ENCODE measurements at places on chromosomes 11 and 22.

DNA sequence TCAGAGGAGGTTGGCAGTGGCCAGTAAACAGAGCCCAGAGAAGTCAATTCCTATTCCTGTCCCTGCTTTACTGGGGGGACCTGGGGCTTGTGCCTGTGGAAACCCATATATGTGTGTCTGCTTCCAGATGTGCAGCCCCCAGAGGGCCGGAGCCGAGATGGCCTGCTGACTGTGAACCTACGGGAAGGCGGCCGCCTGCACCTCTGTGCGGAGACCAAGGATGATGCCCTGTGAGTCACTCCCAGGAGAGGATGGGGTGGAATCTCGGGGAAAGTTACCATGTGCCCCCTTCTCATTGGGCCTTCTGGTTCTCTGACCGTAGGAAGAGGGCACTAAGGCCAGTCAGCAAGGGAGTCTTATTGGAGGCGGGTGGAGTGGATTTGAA is 5.3 kb downstream of the PLEKHB1 start:
- DNase-seq: no peak

DNA sequence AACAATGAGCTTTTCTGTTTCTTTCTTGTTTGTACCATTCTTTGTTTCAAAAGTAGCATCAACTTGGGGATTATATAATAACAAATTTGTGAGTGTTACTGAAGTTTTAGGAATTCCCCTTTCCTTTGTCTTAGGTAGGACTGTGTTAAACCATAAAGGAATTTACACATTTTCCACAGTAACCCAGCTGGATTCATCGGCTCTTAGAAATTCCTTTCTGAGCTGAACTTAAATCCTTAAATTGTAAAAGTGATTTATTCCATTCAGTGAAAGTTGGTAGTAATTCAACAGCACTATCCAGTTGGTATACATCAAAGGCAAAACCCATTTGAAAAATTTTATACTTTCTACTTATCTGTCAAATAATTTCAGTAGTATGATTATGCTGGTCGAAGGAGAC is 11.8 kb downstream of the EMSY start:
- no peak for DNase-seq

- DNase-seq: no peak
These were observed 13.7 kb downstream of the CSTF3 start for GRCh38 chr11:33147559-33147958.

DNA sequence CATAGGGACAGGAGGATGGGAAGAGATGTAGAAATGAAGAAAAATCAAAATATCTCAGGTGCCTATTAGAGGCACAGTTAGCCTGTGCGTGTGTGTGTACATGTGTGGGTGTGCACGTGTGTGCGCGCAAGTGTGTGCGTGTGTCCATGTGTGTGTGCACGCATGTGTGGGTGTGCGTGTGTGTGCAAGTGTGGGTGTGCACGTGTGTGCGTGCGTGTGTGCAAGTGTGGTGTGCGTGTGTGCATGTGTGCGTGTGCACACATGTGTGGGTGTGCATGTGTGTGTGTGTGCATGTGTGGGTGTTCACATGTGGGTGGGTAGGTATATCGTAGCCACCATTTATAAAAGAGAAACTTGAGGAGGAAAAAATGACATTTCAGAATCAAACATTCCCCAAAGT is 9.4 kb downstream of the CRYBB2 start:
- DNase-seq: no peak
